ENCODE measurements at places on chromosomes 5 and 9.

- DNase-seq, result no peak
These were observed 98.5 kb downstream of the SNX18 start for GRCh38 chr5:54616031-54616430.

DNA sequence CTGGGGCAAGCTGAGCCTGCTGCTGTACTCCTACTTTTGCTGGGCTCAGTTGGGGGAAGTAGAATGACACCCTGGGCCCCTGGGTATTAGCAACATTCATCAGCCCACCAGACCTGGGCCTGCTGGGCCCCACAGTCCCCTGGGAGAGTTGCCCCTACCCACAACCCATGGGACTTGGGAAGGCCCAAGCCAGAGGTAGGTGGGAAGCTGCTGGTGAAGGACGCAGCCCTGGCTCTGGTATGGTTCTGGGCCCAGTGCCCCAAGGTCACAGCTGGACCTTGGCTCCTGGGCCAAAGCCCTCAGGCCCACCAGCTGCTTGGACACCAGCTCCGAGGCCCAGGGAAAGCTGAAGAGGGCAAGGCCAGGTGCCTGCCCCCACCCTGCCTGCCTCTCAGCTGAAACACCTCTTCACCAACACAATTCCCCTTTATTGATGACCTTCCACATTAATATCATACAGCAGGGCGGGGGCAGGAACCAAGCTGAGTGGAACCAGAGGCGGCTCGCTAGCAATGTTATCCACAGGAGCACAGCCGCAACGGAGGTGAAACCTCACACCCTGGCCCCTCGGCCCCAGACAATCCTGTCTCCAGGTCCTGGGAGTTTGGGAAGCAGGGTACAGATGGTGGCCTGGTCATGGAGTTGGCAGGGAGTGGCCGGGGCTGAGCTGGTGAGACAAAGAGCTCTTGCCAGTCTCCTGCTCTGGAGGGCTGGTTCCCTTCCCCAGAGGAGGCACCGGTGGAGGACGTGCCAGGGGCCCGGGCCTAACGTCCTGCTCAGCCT is 13.7 kb downstream of the DOLPP1 start:
- no peak for DNase-seq

- DNase-seq, result no peak
These were observed 1.6 kb upstream of the OBP2B start for GRCh38 chr9:133210609-133211008.

DNA sequence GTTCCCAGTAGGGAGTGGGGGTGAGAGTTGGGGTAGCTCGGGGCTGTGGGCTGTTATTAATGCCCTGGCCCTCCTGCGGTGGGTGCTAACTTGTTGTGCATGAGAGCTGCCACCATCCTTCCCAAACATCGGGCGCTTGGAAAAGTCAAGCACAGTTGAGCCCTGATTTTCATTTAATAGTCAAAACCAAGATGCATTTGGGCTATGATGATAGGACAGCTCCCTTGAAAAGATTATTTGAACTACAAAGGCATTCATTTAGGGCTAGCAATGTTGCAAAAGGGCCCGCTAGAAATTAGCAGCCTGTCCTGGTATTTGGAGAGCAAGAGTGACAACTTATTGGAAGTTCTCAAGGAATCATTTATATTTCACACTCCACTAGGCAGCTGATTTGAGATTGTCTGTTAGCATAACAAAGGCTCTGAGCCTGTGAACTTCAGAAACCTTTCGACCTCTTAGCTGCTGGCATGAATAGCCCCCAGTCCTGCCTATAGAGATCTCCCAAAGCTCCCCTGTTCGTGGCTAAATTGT is 128.2 kb upstream of the TMEM161B start:
- DNase-seq, result no peak

GRCh38 chr9:37408933-37409710 is 13.4 kb upstream of the GRHPR start:
- DNase-seq, result no peak

GRCh38 chr9:7324152-7324598 is 475.4 kb downstream of the DMAC1 start:
- no peak for DNase-seq

DNA sequence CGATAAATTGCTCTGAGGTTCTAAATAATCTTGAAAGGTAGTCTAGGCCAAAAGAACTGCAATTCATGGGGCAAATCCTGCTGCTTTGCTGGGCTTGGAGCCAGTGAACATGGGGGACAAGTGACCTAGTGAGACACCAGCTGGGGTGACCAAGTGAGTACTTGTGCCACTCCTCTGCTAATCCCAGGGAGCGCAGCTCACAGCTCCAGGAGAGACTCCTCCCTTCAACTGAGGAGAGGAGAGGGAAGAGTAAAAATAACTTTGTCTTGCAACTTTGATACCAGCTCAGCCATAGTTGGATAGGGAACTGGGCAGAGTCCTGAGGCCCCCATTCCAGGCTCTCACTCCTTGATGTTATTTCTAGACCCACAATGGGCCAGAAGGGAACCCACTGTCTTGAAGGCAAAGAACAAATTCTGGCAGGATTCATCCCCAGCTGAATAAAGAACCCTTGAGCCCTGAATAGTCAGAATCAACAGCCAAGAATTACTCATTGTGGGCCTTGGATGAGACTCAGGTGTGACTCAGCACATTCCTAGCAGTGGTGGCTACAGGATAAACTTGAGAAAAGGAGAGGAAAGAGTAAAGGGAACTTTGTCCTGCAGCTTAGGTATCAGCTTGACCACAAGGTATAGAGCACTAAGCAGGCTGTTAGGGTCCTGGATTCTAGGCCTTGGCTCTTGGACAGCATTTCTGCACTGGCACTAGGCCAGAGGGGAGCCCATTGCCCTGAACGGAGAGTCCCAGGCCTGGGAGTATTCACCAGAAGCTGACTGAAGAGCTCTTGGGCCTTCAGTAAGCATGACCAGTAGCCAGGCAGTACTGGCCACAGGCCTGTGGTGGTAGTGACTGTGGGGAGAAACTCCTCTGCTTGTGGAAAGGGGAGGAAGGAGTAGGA is 288.3 kb upstream of the CDH18 start:
- DNase-seq, result no peak

DNA sequence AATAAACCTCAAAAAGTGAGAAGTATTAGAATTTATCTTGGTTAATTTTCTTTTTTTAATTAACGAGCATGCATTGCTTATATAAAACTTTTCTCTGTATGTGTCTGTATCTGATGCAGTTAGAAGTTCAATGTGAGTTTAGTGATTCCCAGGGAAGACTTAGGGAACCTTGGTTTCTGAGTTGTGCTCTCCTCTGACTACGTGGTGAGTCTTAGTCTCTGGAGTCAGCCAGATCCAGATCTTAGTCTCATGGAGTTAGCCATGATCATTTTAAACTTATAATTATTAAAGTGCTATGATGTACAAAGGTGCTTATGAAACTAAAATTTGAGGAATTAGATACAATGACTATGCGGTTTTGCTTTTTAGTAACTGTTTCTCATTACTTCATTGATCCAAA is 285.3 kb upstream of the DMRT1 start:
- DNase-seq, result no peak

DNA sequence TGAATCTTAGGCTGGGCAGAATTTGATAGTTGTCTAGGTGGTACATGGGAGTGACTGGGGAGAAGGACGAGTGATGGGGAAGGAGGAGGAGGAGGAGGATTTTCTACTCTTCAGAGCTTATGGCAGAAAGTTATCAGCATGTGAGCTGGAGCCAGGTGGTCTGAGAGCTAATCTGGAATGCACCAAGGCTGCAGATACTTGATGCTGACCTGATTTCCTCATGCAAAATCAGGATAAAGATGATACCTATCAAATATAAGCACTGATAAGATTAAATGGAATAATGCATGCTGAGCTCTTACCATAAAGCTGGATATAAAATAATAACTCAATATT is 250.4 kb downstream of the SEMA5A start:
- no peak for DNase-seq

- no peak for DNase-seq
These were observed 306.4 kb downstream of the ZSWIM6 start for GRCh38 chr5:61638476-61638875.

- DNase-seq, result no peak
These were observed 5.4 kb downstream of the MRPL36 start for GRCh38 chr5:1793966-1794900.

GRCh38 chr9:27538647-27539046 is 9.0 kb upstream of the MOB3B start:
- DNase-seq, result no peak

DNA sequence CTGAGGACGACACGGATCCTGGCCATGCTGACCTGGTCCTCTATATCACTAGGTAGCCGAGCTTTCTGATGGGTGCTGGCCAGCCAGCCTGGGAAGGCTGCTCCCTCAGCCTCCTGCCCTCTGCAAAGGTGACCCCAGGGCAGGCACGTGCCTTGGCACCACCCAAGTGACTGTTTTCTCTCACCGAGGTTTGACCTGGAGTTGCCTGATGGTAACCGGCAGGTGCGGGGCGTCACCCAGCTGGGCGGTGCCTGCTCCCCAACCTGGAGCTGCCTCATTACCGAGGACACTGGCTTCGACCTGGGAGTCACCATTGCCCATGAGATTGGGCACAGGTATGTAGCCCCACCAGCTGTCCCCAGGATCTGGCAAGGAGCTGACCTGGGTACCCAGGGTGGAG is 3.8 kb downstream of the ADAMTS13 start:
- no peak for DNase-seq

DNA sequence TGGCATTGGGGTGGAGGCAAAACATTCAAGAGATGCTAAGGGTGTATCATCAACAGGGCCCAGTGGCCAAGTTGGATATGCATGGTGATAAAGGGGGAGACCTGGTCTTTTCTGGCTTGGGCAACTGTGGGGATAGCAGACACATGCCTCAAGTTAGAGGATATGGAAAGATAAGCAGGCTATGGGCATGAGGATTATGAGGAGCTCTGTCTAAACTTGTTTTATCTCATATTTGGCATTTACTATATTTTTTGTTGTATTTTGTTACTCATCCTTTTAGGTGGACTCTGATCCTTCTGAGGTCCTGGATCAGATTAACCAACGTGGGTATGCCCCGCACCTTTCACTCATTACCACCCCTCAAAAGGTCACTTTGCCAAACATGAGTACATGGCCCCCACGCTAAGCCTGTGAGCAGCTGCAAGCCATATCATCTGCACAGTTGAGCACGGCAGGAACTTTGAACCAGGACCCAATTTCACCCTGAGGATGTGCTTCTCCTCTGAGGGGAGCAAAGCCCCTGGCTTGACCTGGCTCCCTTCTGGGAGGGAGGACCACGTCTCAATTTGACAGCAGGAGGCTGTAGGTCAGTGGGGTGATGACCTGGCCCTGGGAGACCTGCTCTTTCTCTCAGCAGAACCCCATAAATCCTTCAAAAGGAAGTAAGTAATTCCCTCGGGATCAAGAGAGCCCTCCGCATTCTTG is 71.1 kb upstream of the CD180 start:
- no peak for DNase-seq

DNA sequence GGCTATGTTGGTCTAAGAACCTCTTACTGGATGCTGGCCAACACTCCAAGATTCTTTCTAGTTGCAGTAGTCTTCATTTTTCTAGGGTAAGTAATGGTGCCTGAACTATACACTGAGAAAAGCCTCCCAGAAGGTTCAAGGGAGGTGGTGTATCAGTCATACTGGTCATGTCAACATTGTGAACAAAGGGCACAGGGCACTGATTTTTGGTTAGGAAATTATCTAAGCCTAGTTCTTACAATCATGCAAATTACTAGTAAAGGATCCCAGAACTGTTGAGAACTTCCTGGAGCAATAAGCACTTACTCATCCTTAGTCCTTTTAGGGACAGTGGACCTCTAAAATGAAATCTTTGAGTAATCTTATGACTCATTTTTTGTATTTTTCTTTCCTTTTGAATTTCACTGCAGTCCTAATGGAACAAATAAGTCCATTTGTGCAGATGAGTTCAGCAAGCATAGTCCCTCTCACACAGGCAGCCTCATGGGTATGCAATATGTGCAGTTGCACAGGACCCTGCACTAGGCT is 21.1 kb upstream of the CDC42SE2 start:
- DNase-seq, result no peak
